ENCODE measurements at places on chromosomes 6 and 20. TPM values are rescaled to one million over a fixed set of nuclear protein-coding genes. Genes with fewer than 3 reads are reported as not detected.

LMBRD1 gene
- 48.2 TPM for total RNA-seq

DNAH8 gene
- total RNA-seq: 0.08 TPM

SNAI1 gene
- 3.3 TPM for total RNA-seq

PNPLA1 gene
- total RNA-seq: 0.20 TPM

DNA sequence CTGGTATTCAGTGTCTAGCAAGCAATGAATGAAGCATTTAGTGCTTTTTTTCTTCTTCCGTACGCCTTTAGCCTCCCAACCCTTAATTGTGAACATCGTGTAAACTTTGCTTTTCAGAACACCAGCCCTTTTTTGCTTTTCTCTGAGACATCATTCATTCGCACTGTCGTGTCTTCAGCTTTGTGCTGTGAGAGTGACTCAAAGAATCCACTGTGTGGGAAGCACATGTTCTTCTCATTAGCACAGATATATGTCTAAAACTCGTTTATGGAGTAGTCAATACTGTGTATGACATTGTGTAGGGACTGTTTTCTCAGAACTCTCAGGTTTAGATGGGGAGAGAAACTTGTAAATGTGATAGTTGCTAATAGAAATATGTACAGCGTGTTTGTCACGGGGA, 279.1 kb downstream of the FARS2 start:
- H3K36me3 ChIP-seq: no peaks in the 10 kb centered on the region
- H3K4me1 ChIP-seq: no peaks in the 10 kb centered on the region
- H3K4me3 ChIP-seq: no peak overlapping the region
- H3K27me3 ChIP-seq: no peaks in the 10 kb centered on the region

GRCh38 chr20:35225319-35226125, 968 bp upstream of the MMP24 start:
- H3K27ac ChIP-seq: no peak overlapping the region
- no peak for DNase-seq
- no peaks in the 10 kb centered on the region for H3K36me3 ChIP-seq
- H3K27me3 ChIP-seq: no peaks in the 10 kb centered on the region

GRCh38 chr6:91697010-91697695, 1110.3 kb upstream of the MAP3K7 start:
- no peaks in the 10 kb centered on the region for H3K36me3 ChIP-seq
- H3K27me3 ChIP-seq: no peaks in the 10 kb centered on the region
- H3K27ac ChIP-seq: no peak overlapping the region
- no peak for DNase-seq

- no peak overlapping the region for H3K27ac ChIP-seq
- DNase-seq: no peak
- H3K4me1 ChIP-seq: no peaks in the 10 kb centered on the region
Observed at GRCh38 chr6:81985191-81985590, 232.7 kb upstream of the TENT5A start.

- peaks cover 20% of the 10 kb centered on the region for H3K4me1 ChIP-seq
- no peaks in the 10 kb centered on the region for H3K36me3 ChIP-seq
- H3K27me3 ChIP-seq: no peaks in the 10 kb centered on the region
- no peak for DNase-seq
Observed at GRCh38 chr6:35093783-35094182, 47.4 kb downstream of the TCP11 start.

GRCh38 chr6:91433660-91434534, 847.0 kb upstream of the MAP3K7 start:
- no peaks in the 10 kb centered on the region for H3K36me3 ChIP-seq
- H3K27ac ChIP-seq: no peak overlapping the region
- H3K27me3 ChIP-seq: no peaks in the 10 kb centered on the region
- peaks cover 2% of the 10 kb centered on the region for H3K4me1 ChIP-seq
- no peak overlapping the region for H3K4me3 ChIP-seq

DNA sequence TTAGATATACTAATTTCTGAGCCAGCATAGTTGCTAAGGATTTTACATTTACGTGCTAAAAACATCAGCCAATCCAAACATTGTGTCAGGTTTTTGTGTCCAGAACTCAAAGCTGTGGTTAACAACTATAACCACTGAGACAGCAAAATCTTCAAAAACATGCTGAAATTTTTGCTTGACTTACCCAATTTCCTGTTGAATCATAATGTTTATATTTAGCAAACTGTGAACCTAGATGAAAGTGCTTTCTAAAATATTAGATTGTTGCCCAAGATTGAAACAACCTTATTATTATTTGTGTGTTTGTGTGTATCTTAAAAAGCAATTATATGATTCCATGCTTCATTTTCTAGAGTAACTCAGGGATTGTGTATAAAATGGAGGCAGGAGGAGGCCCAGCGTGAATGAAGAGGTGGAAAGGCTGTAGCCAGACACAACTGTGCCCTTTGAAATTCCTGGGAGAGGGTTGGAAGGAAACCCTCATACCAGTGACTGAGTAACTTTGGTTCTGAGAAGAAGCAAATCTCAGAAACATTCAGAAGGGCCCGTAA, 48.0 kb downstream of the ARMC2 start:
- no peak for DNase-seq
- no peak overlapping the region for H3K27ac ChIP-seq
- no peak overlapping the region for H3K4me3 ChIP-seq
- H3K4me1 ChIP-seq: peaks cover 2% of the 10 kb centered on the region

DNA sequence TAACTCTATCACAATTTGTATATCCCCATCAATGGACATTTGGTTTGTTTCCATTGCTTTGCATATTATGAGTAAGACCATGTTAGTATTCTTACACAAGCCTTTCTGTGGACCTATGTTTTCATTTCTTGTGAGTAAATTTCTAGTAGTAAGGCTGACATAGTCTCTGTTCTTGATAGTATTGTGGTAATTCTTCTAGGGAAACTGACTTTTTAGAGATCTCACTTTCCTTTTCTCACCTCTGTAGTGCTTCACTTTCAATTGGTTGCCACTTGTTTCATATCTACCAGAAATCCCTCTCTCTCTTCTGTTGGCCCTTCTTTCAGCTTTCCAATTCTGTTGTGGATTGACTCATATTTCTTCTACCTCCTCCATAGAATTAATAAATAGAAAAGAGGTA, 8.5 kb downstream of the ISM1 start:
- H3K4me1 ChIP-seq: no peaks in the 10 kb centered on the region
- no peaks in the 10 kb centered on the region for H3K36me3 ChIP-seq
- H3K27ac ChIP-seq: no peak overlapping the region
- no peaks in the 10 kb centered on the region for H3K27me3 ChIP-seq
- H3K4me3 ChIP-seq: no peak overlapping the region

GRCh38 chr20:1665345-1665744, 7.8 kb upstream of the SIRPG start:
- DNase-seq: no peak
- no peaks in the 10 kb centered on the region for H3K36me3 ChIP-seq
- H3K27ac ChIP-seq: no peak overlapping the region
- no peak overlapping the region for H3K4me3 ChIP-seq

- no peak overlapping the region for H3K27ac ChIP-seq
- no peaks in the 10 kb centered on the region for H3K36me3 ChIP-seq
- no peaks in the 10 kb centered on the region for H3K27me3 ChIP-seq
Observed at GRCh38 chr20:24423390-24424313, 45.8 kb upstream of the SYNDIG1 start.

GRCh38 chr6:41174610-41175009, 11.7 kb upstream of the TREM2 start:
- no peak overlapping the region for H3K27ac ChIP-seq
- no peaks in the 10 kb centered on the region for H3K4me1 ChIP-seq
- no peak for DNase-seq

DNA sequence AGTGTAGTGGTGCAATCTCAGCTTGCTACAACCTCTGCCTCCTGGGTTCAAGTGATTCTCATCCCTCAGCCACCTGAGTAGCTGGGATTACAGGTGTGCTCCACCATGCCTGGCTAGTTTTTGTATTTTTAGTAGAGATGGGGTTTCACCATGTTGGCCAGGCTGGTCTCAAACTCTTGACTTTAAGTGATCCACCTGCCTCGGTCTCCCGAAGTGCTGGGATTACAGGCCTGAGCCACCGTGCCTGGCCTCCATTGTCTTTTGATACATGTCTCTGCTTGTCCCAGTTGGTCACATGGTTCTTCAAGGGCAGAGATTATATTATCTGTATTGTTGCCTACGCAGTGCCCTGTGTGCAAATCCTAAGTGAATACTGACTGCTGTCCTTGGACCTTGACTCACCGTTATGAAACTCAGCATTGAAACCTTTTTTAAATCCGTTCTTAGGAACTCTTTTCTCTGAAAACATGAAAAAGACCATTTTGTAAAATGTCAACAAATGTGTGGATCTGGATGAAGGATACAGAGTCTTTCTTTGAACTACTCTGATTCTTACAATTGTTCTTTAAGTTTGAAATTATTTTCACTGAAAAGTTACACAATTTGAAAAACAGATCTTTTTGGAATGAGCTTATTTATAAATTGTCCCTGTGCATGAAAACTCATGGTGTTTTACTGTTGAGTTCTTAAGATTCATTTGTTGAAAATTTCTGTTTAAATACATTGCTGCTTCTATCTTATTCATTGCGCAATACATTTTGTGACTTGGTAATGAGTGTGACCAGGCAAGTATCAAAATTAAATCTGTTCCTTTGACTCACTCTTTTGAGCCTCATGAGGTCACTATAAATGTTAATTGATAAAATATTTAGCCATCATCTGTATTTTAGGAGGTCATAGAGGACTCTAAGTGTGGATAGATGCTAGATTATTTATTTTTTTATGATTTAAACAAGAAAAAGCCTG, 293.5 kb downstream of the UTRN start:
- no peak for DNase-seq
- H3K27me3 ChIP-seq: no peaks in the 10 kb centered on the region
- no peaks in the 10 kb centered on the region for H3K36me3 ChIP-seq
- no peak overlapping the region for H3K27ac ChIP-seq

GRCh38 chr6:36384095-36384494, 3.4 kb downstream of the ETV7 start:
- no peaks in the 10 kb centered on the region for H3K36me3 ChIP-seq
- no peaks in the 10 kb centered on the region for H3K27me3 ChIP-seq
- H3K4me3 ChIP-seq: no peak overlapping the region
- no peak for DNase-seq
- peaks cover 6% of the 10 kb centered on the region for H3K4me1 ChIP-seq
- no peak overlapping the region for H3K27ac ChIP-seq

GRCh38 chr6:151494235-151494935, 568 bp downstream of the CCDC170 start:
- DNase-seq: peak; percentile 73
- H3K27me3 ChIP-seq: no peaks in the 10 kb centered on the region
- peak overlapping the region; percentile 92 for H3K27ac ChIP-seq
- H3K36me3 ChIP-seq: no peaks in the 10 kb centered on the region
- peaks cover 7% of the 10 kb centered on the region for H3K4me1 ChIP-seq

DNA sequence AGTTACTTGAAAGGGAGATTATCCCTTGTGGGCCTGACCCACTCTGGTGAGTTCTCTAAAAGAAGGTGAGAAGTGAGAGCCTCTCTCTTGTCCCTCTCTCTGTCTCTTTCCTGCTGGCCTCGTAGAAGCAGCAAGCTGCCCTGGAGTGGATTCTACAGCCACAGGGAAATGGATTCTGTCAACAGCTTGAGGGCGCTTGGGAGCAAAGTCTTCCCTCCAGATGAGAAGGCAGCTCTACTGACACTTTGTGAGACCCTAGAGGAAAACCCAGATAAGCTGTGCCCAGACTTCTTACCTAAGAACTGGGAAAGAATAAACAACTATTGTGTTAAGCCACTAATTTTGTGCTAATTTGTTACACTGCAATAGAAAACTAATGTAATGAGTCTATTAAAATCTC, 39.9 kb downstream of the ANKRD60 start:
- no peak for DNase-seq
- no peak overlapping the region for H3K27ac ChIP-seq
- no peak overlapping the region for H3K4me3 ChIP-seq
- no peaks in the 10 kb centered on the region for H3K36me3 ChIP-seq
- H3K4me1 ChIP-seq: no peaks in the 10 kb centered on the region

DNA sequence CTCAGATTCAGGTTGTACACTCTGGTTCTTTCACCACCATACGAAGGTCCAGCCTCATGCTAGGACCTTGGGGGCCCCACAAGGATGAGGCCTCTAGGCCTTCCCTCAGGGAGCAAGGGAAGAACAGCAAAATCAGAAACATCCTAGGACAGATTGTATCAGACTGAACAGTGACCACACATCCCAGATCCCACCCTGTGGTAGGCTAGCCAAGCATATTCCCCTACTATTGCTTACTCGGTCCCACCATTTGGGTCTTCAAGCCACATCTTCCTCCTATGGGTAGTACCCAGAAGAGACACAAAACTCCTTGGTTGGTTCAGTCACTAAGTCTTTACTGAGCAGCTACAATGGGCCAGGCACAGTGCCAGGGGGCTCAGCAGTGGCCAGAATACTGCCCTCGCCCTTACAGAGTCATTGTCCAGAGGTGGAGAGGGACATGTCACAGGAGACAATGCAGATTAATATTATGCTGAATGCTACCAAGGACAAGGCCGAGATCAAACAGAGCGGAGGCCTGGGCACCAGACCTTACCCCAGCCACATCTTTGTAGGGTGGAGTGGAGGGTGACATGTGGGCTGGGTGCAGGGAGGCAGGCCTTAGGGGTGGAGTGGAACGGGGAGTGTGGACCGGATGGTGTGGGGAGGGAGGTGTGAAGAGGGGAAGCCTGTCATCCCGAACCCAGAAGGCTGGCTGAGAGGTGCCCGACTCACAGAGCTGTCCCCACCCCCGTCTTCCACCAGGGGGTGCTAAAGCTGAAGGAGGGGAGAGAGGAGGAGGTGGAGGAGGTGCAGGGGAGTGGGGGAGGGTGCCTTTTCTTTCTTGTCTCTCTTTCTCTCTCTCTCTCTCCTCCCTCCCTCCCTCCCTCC, 6.8 kb upstream of the MAPK13 start:
- H3K4me1 ChIP-seq: no peaks in the 10 kb centered on the region
- no peaks in the 10 kb centered on the region for H3K27me3 ChIP-seq
- no peak overlapping the region for H3K27ac ChIP-seq

DNA sequence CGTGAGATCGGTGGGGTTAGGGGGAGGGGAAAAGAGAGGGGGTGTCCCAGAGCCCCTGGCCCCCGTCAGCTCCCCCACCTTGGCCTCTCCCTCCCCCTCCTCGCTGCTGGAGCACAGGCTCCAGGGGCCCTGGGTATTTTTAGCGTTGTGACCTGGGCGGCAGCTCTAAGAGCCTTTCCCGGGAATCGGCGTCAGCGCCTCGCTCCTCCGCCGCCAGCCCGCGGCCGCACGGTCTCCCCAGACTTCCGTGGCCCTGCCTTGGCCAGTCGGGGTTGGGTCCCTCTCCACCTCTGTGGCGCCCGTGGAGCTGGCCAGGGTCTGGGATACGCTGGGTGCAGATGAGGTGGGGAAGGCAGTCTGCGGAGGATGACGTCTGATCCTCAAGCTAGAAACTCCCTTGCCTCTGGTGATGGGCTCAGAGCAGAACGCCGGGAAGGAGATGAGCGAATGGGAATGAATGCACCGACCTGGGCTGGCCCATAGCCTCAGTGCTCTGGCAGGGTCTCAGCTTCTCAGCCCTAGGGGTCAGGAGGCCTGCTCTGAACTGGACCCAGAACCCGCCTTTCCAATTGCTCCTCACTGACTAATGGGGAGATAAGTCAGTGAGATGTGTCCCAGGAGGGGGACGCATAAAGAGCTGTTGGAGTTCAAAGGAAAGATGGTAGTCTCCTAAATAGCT, 883 bp upstream of the DBNDD2 start:
- peak overlapping the region; percentile 51 for H3K4me3 ChIP-seq
- H3K36me3 ChIP-seq: no peaks in the 10 kb centered on the region
- H3K27ac ChIP-seq: peak overlapping the region; percentile 63
- H3K4me1 ChIP-seq: peaks cover 3% of the 10 kb centered on the region
- no peak for DNase-seq
